ENCODE measurements at places on chromosomes 11 and 22.

DNA sequence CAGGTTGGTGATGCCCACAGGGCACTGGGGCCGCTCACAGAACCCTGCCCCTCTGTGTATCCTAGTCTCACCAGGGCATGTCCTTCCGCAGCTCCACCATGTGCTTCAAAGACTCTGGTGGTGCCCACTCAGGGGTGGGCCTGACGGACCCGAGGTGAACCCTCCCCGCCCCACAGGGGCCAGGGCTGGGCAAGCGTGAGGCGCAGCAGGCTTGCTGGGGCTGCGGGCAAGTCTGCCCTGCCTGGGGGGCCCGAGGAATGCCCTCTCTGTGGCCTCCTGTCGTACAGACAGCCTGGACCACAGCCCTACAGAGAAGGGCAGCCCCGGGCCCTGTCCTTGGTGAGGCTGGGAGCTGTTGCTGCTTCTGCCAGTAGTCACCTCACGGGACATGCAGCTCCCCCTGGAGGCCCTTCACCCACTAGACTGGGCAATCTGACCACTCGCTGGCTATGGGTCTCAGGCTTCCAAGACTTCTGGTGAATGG, 40.2 kb downstream of the TBX1 start:
- DNase-seq: no peak

DNA sequence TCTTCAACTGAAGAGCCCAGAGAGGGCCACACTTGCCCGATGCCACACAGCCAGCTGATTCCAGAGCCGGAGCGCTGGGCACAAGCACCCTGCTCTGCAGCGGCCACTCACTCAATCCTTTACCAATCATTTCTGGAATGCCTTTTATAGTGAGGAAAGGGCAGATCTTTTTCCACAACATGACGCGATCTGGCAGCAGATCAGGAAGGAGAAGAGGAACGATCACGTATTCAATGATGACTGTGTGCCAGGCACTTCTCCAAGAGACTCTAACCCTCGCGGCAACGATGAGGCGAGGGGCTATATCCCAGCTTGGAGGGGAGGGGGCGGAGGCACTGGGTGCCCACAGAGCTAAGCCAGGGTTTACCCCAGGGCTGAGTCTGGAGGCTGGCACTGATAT, 56.3 kb upstream of the TCF20 start:
- DNase-seq: no peak

DNA sequence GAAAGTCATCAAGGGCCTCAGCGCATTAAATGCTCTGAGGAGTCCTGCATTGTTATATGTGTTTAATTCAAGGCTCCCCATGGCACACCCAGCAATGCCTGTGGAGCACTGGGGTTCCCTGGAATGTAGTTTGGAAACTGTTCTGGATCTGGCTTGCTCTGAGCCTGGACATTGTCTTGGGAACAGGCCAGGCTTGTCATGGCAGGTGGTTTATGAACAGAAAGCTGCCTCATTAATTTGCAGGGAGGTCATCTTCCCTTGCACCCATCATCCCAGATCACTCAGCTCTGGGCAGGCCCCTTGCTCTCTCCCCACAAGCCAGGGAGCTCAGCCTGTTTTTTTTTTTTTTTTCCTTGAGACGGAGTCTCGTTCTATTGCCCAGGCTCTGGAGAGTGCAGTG, 32.9 kb downstream of the RPS6KA4 start:
- no peak for DNase-seq

DNA sequence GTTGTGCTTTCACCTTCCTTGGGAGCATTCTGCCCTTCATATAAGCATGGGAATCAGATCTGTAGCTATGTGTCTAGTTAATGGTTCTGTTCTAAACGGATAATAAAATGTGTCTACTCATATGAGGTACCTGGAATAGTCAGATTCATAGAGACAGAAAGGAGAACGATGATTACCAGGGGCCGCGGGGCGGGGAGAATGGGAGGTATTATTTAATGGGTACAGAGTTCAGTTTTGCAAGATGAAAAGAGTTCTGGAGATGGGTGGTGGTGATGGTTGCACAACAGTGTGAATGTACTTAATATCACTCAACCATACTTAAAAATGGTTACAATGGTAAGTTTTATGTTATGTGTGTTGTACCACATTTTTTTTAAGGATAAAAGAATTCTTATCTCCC, 10.0 kb upstream of the ABCC8 start:
- no peak for DNase-seq

DNA sequence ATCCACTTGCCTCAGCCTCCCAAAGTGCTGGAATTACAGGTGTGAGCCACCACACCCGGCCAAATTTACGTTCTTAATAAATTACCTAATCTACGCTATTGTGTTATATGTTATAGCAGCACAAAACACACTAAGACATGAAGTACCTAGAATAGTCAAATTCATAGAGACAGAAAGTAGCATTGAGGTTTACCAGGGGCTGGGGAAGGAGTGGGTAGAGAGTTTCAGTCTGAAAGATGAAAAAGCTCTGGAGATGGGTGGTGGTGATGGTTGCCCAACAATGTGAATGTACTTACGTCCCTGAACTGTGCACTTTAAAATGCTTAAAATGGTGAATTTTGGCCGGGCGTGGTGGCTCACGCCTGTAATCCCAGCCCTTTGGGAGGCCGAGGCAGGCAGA, 65.7 kb upstream of the NUP50 start:
- no peak for DNase-seq

DNA sequence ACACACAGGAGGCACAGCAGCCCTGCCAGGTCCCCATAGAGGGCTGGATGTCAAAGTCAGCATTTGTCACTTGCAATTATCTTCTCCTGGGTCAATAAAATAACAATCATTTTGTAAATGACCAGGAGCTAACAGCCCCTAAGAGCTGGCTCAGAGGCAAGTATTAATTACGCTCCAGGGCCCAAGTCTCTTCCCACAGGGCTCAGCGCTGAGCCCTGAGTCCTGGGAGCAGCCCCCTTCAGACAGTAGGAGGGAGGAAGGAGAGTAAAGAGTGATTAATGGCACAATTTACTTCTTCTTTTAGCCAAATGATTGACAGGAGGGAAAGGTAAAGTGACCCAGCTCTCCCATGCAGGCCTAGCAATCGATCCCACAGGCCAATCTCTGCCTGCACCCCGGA, 99.0 kb upstream of the DRD2 start:
- no peak for DNase-seq

GRCh38 chr11:28337701-28338100, 229.5 kb downstream of the METTL15 start:
- DNase-seq: no peak

DNA sequence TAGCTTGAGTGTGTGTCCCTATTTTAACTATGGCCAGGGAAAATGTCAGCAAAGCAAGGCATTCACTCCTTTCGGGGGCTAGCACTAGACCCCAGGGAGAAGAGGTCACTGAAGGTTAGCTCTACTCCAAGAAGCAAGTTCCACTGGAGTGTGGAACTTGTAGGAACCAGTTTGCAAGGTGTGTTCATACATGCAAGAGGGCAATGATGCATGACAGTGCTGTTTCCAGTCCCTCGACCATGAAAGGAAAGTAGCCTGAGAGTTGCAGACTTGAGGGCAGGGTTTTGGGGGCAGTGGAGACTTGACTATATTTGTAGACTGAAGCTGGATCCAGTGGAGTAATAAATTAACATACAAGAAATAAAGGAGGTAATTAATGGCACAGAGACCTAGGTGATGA, 21.6 kb upstream of the SLC36A4 start:
- DNase-seq: no peak

GRCh38 chr11:75474878-75475766, 42.1 kb upstream of the KLHL35 start:
- DNase-seq: peak; percentile 2

DNA sequence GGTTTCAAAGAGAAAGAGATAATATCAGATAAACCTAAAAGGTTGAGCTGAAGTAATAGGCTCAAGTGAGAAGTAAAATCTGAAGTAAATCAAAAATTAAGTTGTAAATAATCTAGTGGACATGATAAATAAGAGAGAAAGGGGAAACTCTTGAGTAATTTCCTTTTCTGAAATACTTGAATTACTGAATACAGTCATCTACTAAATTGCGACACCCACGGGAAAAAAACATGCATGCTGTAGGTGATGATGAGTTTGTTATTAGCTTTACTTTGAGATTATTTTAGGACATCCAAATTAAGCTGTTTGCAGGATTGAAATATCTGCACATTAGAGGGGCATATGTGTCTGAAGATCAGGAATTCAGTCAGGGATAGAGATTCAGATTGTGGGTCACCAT, 50.0 kb upstream of the CARD18 start:
- no peak for DNase-seq

Data from stimulated activated CD8-positive, alpha-beta memory T cell treated with anti-CD3 and anti-CD28 coated beads, Interleukin-4, amount 100 ng/mL, for 4 hours (primary cell).